ENCODE measurements at places on chromosomes 12 and 14. TPM values are rescaled to one million over a fixed set of nuclear protein-coding genes. Genes with fewer than 3 reads are reported as not detected.

DNA sequence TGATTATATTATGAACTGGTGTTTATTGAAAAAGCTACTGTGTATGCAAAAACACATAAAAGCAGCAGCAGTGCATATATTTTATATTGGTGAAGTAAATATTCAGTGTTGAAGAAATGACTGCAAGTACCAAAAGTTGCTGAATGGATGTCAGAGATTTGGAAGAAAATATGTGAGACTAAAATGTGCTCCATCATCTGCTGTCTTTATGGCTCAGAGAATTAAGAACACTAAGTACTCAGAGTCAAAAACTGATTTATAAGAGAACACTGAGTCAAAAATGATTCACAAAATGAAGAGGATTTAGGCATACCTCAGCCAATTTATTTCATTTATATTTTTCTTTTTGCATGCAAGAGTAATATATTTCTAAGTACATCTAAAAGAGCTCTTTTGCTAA lies 86.3 kb upstream of the PDZRN4 start:
- DNase-seq: no peak
- H3K4me1 ChIP-seq: no peaks in the 10 kb centered on the region
- H3K36me3 ChIP-seq: no peaks in the 10 kb centered on the region
- no peaks in the 10 kb centered on the region for H3K27me3 ChIP-seq

GMPR2 gene
- 32.6 TPM for total RNA-seq

GRCh38 chr12:91100906-91101305 lies 10.4 kb downstream of the LUM start:
- no peaks in the 10 kb centered on the region for H3K4me1 ChIP-seq
- no peak overlapping the region for H3K4me3 ChIP-seq
- H3K27me3 ChIP-seq: no peaks in the 10 kb centered on the region

DNA sequence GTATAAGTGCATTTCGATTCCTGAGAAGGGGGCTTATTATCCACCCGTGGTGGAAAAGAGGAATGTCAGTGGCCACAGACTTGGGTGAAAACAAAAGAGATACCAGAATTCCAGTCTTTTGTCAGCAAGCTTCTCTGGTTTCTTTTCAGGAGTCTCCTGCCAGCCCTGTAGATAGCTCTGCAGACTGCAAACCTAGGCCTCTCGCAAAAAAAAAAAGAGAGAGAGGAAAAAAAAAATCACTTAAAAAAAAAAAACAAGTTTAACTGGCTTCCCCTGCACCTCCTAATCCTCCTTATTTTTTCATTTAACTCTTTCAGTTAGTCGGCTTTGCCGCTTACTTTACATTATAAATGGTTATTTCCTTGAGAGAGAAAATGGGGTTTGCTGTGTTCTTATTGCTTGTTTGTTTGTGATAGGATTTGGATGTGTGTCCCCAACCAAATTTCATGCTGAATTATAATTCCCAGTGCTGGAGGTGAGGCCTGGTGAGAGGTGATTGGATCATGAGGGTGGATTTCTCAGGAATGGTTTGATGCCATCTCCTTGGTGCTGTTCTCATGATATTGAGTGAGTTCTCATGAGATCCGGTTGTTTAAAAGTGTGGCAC lies 170.0 kb downstream of the BCL11B start:
- no peak overlapping the region for H3K27ac ChIP-seq
- no peaks in the 10 kb centered on the region for H3K4me1 ChIP-seq
- no peak for DNase-seq
- no peaks in the 10 kb centered on the region for H3K36me3 ChIP-seq

YBX3 gene
- total RNA-seq: 16.0 TPM

- no peaks in the 10 kb centered on the region for H3K36me3 ChIP-seq
- no peaks in the 10 kb centered on the region for H3K27me3 ChIP-seq
- peak overlapping the region; percentile 84 for H3K27ac ChIP-seq
- H3K4me1 ChIP-seq: peaks cover 5% of the 10 kb centered on the region
- DNase-seq: no peak
These were observed 136.6 kb downstream of the FGD4 start for GRCh38 chr12:32536000-32536345.

DTX3 gene
- 2.2 TPM for total RNA-seq

USP44 gene
- total RNA-seq: 0.31 TPM
